ENCODE measurements at places on chromosomes 5 and 9. TPM values are rescaled to one million over a fixed set of nuclear protein-coding genes. Genes with fewer than 3 reads are reported as not detected.

Gene LRRTM2
- under 0.01 TPM for total RNA-seq

Gene OR13C5
- not detected for total RNA-seq

Gene GPRIN1
- total RNA-seq, result 2.2 TPM

Gene KIAA0825
- 5.7 TPM for total RNA-seq

Gene C5orf22
- 10.0 TPM for total RNA-seq

Gene PCSK1
- 17.7 TPM for total RNA-seq

Gene SV2C
- total RNA-seq, result not detected

Gene CER1
- total RNA-seq, result not detected

Gene SEMA6A
- 3.2 TPM for total RNA-seq

Gene FAXDC2
- 20.8 TPM for total RNA-seq

Gene CDH9
- not detected for total RNA-seq

Gene LURAP1L
- 2.5 TPM for total RNA-seq

Gene FOXD4
- 0.12 TPM for total RNA-seq

Gene SNX24
- total RNA-seq, result 8.1 TPM

Gene SAXO1
- total RNA-seq, result 0.20 TPM

Gene CBY3
- not detected for total RNA-seq

Gene SPATA31A3
- total RNA-seq, result not detected

Gene FOXD4L3
- 0.34 TPM for total RNA-seq

Gene C9orf72
- total RNA-seq, result 2.5 TPM

Gene KIF4B
- total RNA-seq, result not detected

Gene ARPC5L
- total RNA-seq, result 15.9 TPM

Gene PCA3
- total RNA-seq, result not detected

Gene PFN3
- total RNA-seq, result not detected

Gene OGN
- total RNA-seq, result 25.6 TPM

Gene TRIP13
- total RNA-seq, result 4.4 TPM

Gene UBE2D2
- total RNA-seq, result 51.3 TPM

Gene DPYSL3
- 26.5 TPM for total RNA-seq

Gene NUTM2G
- total RNA-seq, result not detected

All from cardiac ventricle fibroblast (primary cell).